ENCODE measurements at places on chromosomes 6 and 20.

DNA sequence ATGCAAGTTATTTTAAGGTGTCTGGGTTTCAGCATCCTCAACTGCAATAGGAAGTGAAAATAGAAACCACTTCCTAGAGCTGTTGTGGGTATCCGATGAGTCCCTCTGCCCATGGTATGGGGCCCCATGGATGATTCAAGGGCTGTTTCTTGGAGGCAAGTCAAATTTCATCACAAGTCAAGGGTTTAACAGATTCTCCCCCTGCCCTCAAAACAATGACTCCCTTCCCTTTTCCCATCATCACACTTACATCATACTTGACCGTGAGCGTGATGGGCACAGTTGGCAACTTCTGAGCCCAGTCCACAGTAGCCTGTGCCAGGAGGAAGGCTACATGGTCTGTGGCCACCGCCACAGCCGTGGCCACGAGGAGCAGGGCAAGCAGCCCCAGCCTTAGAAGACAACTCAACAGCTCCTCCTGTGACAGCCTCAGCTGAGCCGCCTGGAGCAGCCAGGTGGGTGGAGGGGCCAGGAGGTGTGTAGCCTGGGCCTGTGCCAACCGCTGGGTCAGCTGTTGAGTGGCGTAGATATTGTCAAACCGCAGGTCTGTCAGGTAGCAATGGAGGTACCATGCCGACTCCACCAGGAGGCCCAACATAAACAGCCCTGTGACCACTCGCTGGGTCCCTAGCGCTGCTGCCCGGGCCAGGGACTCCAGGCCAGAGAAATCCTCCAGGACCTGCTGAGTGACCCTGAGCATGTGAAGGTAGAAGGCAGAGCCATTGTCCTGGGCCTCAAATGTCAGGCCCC is 5.2 kb downstream of the OCSTAMP start:
- no peak for DNase-seq

DNA sequence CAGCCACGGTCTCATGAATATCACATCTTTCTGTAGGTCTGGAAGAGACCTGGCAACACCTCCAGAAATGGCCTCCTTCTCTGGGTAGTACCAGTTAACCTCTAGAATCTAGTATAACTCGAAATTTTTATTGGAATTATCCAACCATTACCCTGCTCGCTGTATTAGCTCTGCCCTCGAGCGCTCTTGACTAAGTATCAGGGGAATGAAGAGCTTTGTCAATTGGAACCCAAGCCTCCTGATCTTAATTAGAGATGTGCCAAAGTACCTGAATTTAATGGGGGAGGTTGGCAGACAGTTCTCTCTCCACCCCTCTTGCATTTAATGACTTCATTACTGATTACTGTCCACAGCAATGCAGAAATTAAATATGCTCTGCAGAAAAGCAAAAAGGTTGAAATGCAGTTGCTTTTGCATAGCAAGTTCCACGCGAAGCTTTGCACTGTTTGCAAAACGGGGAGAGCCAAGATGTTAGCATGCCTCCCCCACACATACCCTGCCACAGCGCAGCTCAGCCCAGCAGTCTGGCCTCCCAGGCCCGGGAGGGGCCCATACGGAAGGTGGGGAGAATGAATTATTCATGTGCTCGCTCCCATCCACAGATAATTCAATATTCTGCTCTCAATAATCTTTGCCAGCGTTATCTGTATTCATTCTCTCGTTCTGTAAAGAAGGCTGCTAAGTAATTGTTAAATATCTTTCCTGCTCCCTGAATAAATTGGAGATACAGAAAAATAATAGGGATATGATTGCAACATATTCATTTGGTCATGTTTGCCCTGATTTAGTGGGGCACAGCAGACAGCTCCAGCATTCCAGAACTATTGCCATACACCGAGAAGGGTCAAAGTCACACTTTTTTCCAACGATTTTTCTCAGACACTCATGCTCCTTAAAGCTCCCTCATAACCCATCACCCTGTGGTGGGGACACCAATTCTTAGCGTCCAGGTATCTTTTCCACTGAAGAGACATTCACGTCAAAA is 305.8 kb downstream of the CDH26 start:
- DNase-seq: no peak

DNA sequence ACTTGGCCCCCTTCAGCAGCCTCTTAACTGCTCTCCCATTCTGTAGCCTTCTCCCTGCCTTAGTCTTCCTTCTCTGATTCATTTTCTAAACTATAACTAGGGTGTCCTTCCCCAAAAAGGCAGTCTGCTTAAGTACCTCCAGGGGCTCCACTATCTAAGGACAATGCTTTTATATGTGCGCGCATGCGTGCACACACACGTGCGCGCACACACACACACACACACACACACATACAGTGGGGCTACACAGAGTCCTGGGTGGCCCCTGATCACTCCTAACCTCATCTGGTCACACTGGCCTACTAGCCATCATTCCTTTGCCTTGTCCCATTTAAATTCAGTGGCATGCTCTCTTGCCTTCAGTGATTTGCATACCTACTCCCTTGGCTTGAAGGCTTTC is 654.3 kb upstream of the CHD6 start:
- no peak for DNase-seq

- DNase-seq: no peak
These were observed 90.6 kb upstream of the TOP1 start for GRCh38 chr20:40938020-40938419.
